Lower lobe of right lung (tissue), 2 donors: ENCODE measurements at places on chromosomes 4 and X. TPM values are rescaled to one million over a fixed set of nuclear protein-coding genes. Genes with fewer than 3 reads are reported as not detected.

DNA sequence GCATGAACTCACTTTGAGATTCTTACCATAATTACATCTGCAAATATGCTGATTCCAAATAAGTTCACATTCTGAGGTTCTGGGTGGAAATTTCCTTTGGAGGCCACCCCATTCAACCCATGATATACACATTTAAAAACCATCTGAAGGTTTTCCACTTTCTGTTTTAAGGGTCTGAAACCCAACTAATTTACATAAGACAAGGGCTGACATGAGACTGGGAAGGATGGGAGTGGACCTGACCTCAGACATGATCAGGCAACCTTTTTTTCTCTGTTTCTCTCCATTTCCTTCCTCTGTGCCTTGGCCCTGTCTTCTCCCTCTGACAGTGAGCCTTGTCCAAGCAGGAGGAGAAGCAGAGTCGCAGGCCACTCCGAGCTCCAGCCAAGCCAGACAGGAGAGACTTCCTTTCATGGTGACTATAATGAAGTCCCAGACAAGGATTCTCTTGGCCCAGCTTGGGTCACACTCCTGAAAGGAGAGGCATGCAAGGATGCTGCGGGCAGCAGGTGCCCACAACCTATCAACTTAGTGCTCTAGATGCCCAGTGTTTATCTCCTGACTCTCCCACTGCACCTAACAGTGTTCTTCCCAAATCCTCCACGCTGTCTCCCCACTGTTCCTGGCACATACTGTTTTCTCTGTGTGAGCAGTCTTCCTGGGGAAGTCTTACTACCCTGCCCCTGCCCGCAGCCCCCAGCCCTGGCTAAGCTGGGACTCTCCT lies 39.9 kb downstream of the MSX1 start:
- H3K27me3 ChIP-seq = peaks cover 5% of the 10 kb centered on the region
- DNase-seq = no peak
- H3K27ac ChIP-seq = no peak overlapping the region
- no peaks in the 10 kb centered on the region for H3K4me1 ChIP-seq

DNA sequence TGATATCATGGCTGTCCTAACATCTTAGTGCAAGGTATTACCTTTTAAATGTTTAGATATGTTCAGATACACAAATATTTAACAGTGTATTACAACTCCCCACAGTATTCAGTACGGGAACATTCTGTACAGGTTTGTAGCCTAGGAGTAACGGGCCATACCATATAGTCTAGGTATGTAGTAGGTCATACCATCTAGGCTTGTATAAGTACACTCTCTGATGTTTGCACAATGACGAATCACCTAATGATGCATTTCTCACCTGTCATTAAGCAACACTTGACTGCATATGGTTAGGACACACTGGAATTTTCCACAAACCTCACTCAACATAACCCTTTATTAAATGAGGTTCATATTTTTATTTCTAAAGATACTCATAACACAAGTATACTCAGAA lies 67.7 kb downstream of the THOC2 start:
- no peak overlapping the region for H3K4me3 ChIP-seq
- H3K27me3 ChIP-seq = no peaks in the 10 kb centered on the region
- no peaks in the 10 kb centered on the region for H3K4me1 ChIP-seq
- no peak for DNase-seq

GRCh38 chr4:86818211-86818610 lies 31.0 kb downstream of the SLC10A6 start:
- no peak overlapping the region for H3K4me3 ChIP-seq
- no peaks in the 10 kb centered on the region for H3K27me3 ChIP-seq
- peaks cover 22% of the 10 kb centered on the region for H3K36me3 ChIP-seq
- H3K4me1 ChIP-seq = peaks cover 6% of the 10 kb centered on the region
- H3K27ac ChIP-seq = no peak overlapping the region

- H3K27ac ChIP-seq = no peak overlapping the region
- H3K27me3 ChIP-seq = no peaks in the 10 kb centered on the region
- H3K4me1 ChIP-seq = no peaks in the 10 kb centered on the region
These were observed 116.3 kb upstream of the NALF2 start for GRCh38 chrX:69387567-69388487.

- no peak for DNase-seq
- no peaks in the 10 kb centered on the region for H3K36me3 ChIP-seq
These were observed 102.8 kb upstream of the PCDH18 start for GRCh38 chr4:137635108-137635507.

- peaks cover 50% of the 10 kb centered on the region for H3K4me1 ChIP-seq
- H3K27me3 ChIP-seq = no peaks in the 10 kb centered on the region
- DNase-seq = peak; percentile 88
- peak overlapping the region; percentile 85 for H3K27ac ChIP-seq
- no peak overlapping the region for H3K4me3 ChIP-seq
These were observed 135.5 kb downstream of the AFAP1 start for GRCh38 chr4:7803992-7804755.

C1GALT1C1 gene
- total RNA-seq = 21.8 TPM

TEX11 gene
- not detected for total RNA-seq

- H3K36me3 ChIP-seq = no peaks in the 10 kb centered on the region
- H3K27ac ChIP-seq = no peak overlapping the region
- H3K4me3 ChIP-seq = no peak overlapping the region
These were observed 127.0 kb upstream of the GATB start for GRCh38 chr4:151887816-151888180.

DNA sequence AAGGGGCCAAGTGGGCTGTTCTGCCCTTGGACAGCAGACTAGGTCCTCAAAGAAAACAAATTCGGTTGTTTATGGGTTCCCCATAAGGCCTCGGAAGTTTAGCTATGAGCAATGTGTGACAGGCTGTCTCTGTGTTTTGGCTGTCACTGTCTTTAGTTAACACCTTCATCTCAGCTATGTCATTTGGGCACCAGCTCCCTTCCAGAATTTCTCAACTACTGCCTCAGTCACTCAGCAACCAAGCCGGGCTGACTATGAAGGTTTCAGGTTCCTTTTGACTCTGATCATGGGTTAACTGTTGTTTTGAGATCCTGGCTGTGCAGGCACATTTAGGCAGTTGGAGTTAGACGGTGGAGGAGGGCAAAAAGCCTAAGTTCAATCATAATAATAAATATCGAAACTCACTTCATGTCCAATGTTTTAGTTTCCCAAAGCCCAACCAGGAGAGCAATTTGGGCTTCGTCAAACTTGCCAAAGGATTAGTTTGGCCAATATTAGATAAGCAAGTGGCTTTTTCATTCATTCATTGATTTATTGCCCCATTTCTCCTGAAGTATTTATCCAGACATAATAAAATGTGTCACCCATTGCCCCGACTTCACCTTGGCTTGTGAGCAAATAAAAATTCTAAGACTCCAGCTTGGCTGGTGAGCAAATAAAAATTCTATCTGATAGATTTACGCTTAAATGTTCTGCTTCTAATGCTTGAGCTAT lies 9.1 kb upstream of the PAGE1 start:
- H3K4me1 ChIP-seq = no peaks in the 10 kb centered on the region
- H3K27me3 ChIP-seq = no peaks in the 10 kb centered on the region
- H3K4me3 ChIP-seq = no peak overlapping the region
- H3K27ac ChIP-seq = no peak overlapping the region

ENPEP gene
- total RNA-seq = 8.2 TPM

- DNase-seq = no peak
- peak overlapping the region; percentile 95 for H3K27ac ChIP-seq
- H3K4me3 ChIP-seq = peak overlapping the region; percentile 67
- no peaks in the 10 kb centered on the region for H3K36me3 ChIP-seq
- peaks cover 11% of the 10 kb centered on the region for H3K4me1 ChIP-seq
These were observed 1.2 kb downstream of the TCEANC start for GRCh38 chrX:13654116-13654515.

- DNase-seq = peak; percentile 34
- peaks cover 27% of the 10 kb centered on the region for H3K4me1 ChIP-seq
- H3K36me3 ChIP-seq = no peaks in the 10 kb centered on the region
- H3K4me3 ChIP-seq = no peak overlapping the region
- H3K27me3 ChIP-seq = peaks cover 32% of the 10 kb centered on the region
These were observed 4.4 kb downstream of the SORCS2 start for GRCh38 chr4:7196736-7197135.

DNA sequence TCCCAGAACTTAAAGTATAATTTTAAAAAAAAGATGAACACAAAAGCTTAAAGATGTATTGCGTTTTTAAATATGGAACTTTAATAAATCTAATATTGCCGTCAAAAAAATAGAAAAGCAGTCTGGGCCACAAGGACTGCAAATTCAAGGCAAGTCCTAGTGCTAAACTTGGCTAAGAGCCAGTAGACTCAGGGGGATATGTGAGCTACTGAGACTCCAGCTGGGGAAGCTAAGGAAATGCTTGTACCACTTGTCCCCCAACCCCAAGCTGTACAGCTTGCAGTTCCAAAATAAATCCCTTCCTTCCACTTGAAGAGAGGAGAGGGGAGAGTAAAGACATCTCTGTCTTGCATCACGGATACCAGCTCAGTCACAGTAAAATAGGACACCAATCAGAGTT lies 290.8 kb upstream of the FGF13 start:
- H3K36me3 ChIP-seq = no peaks in the 10 kb centered on the region
- H3K4me1 ChIP-seq = no peaks in the 10 kb centered on the region
- no peak overlapping the region for H3K27ac ChIP-seq

DNA sequence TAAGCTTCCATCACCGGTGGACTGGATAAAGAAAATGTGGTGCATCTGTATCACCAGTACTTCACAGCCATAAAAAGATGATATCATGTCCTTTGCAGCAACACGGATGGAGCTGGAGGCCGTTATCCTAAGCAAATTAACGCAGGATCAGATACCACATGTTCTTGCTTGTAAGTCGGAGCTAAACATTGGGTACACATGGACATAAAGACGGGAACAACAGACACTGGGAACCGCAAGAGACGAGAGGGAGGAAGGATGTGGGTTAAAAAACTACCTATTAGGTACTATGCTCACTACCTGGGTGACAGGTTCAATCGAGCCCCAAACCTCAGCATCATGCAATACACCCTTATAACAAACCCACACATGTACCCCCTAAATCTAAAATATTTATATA lies 16.3 kb upstream of the IDS start:
- no peak overlapping the region for H3K4me3 ChIP-seq
- H3K27ac ChIP-seq = no peak overlapping the region
- DNase-seq = no peak
- no peaks in the 10 kb centered on the region for H3K36me3 ChIP-seq

- H3K27me3 ChIP-seq = no peaks in the 10 kb centered on the region
- peak; percentile 73 for DNase-seq
- peak overlapping the region; percentile 49 for H3K27ac ChIP-seq
- no peaks in the 10 kb centered on the region for H3K36me3 ChIP-seq
- H3K4me1 ChIP-seq = peaks cover 13% of the 10 kb centered on the region
- no peak overlapping the region for H3K4me3 ChIP-seq
These were observed 9.4 kb downstream of the TMEM187 start for GRCh38 chrX:153981771-153982533.

DNA sequence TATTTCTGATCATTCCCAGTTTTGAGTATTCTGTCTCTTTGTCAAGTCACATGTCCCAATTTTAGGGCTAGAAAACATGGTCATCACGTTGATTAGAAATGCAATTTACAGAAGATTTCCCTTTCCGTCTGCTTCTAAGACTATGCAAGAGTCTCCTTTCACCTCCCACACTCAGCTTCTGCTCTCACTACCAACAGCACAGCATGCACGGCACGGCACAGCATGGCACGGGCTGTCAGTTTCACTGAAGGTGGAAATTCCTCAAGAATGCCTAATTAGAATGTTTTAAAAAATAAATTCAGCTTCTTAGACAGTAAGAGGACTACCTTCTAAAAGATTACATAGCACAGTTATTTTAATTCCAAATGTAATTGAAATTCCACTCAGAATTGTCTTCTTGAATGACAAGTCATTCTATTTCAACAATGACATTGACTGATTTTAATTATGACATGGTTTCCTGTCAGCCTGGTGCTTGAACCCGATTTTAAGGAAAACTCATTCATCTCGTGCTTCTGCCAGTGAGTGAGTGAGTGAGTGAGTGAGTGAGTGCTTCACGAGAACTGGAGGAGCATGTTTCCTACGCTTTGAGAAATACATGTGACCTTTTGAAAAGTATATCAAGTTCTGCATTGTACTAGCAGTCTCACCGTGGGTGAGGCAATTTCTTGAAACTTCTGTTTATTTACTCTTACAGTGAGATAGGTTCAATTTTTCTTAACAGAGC lies 124.8 kb upstream of the SORBS2 start:
- H3K27me3 ChIP-seq = no peaks in the 10 kb centered on the region
- H3K36me3 ChIP-seq = no peaks in the 10 kb centered on the region
- DNase-seq = no peak
- H3K27ac ChIP-seq = no peak overlapping the region

DNA sequence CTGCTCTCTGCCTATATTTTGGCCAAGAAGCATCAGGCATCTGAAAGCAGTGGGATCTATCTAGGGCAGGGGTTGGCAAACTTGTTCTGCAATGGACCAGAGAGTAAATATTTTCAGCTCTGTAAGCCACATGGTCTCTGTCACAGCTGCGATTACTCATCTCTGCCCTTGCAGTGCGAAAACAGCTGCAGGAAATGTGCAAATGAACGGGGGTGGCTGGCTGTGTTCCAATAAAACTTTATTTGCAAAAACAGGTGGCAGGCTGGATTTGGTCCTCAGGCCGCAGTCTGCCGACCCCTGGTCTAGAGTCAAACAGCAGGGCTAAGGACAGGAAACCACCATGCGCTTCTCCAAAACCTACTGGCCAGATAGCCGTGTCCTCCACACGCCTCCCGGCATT lies 48.6 kb downstream of the ACOX3 start:
- no peak overlapping the region for H3K4me3 ChIP-seq
- peaks cover 86% of the 10 kb centered on the region for H3K36me3 ChIP-seq
- no peak overlapping the region for H3K27ac ChIP-seq

DNA sequence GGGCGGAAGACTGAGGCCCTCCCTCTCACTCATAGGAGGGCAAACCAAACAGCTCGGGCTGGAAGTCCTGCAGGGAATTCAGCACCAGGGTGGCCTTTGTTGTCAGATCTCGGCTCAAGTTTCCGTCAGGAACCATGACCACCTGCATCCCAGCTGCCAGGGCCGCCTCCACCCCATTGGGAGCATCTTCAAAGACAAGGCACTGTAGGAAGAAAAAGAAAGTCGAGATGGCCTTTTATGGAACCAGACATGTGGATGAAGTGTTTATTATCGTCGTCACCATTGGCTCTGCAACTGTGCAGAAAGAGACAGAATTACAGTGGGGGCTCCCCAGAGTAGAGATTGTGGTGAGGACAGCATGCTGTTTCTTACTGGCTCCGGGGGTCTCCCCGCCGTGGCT lies 97.2 kb upstream of the STS start:
- no peaks in the 10 kb centered on the region for H3K27me3 ChIP-seq
- DNase-seq = no peak
- H3K27ac ChIP-seq = no peak overlapping the region
- no peaks in the 10 kb centered on the region for H3K36me3 ChIP-seq
- H3K4me3 ChIP-seq = no peak overlapping the region
- no peaks in the 10 kb centered on the region for H3K4me1 ChIP-seq

GRCh38 chrX:118464501-118464900 lies 31.1 kb upstream of the DOCK11 start:
- DNase-seq = no peak
- H3K36me3 ChIP-seq = no peaks in the 10 kb centered on the region
- no peak overlapping the region for H3K27ac ChIP-seq
- H3K4me3 ChIP-seq = no peak overlapping the region

NPY1R gene
- total RNA-seq = 1.9 TPM

DNA sequence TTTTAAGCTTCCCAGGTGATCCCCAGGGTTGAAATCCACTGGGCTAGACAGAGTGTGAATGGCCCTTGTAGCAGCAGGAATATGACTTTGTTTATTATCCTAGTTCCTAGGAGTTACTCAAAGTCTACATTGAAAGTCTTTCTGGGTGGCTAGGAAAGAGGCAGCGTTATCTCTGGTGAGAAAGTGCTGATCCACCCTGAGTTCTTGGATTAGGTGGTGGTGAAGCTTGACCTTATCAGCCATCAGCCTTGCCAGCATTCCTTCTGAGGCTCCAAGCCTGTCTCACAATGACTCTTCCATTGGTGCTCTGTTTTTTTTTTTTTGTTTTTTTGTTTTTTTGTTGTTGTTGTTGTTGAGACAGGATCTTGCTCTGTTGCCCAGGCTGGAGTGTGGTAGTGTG lies 83.1 kb upstream of the CLCN4 start:
- peaks cover 12% of the 10 kb centered on the region for H3K36me3 ChIP-seq
- no peak overlapping the region for H3K27ac ChIP-seq
- H3K4me1 ChIP-seq = peaks cover under 1% of the 10 kb centered on the region

TLR10 gene
- 1.2 TPM for total RNA-seq

BEND2 gene
- 0.24 TPM for total RNA-seq
